Smooth muscle cell of the coronary artery (primary cell): ENCODE measurements at places on chromosomes 13 and 19. TPM values are rescaled to one million over a fixed set of nuclear protein-coding genes. Genes with fewer than 3 reads are reported as not detected.

TMEM272 gene
- not detected in 2 replicates for total RNA-seq

LAIR1 gene
- total RNA-seq = not detected in 2 replicates

KLK4 gene
- total RNA-seq = not detected in 2 replicates

SIAH3 gene
- not detected in 2 replicates for total RNA-seq

ZNF536 gene
- total RNA-seq = 0.94 TPM in 1 of 2 replicates, not detected in the other

FGF21 gene
- total RNA-seq = not detected in 2 replicates

EDNRB gene
- total RNA-seq = 0.30 and 7.5 TPM in 2 replicates

ZNF667 gene
- 4.3 and 4.4 TPM in 2 replicates for total RNA-seq
